ENCODE measurements at places on chromosomes 1 and 21. TPM values are rescaled to one million over a fixed set of nuclear protein-coding genes. Genes with fewer than 3 reads are reported as not detected.

GRCh38 chr1:157577420-157577819 is 20.5 kb downstream of the FCRL4 start:
- no peaks in the 10 kb centered on the region for H3K36me3 ChIP-seq
- no peaks in the 10 kb centered on the region for H3K4me1 ChIP-seq
- no peak for DNase-seq
- no peak overlapping the region for H3K4me3 ChIP-seq

DNA sequence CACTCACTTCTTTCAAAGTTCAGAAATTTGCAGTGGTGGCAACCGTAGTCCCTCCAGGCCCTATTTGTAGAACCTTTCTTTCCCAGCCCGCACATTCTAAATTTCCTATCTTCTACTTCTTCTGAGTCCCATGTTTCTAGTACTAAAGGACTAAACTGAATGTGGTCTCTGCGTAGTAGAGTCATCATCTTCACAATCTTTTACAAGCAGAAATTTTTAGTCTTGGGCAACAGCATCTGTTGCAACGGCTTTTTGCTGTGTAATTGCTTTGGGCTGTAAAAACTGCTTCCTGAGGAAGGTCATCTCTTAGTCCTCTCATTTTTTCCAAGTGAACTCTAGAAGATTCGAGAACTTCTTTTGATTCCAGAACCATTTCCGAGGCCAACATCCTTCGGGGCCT is 23.9 kb downstream of the VAV3 start:
- no peak overlapping the region for H3K27ac ChIP-seq
- H3K4me1 ChIP-seq, result peaks cover 28% of the 10 kb centered on the region
- no peak overlapping the region for H3K4me3 ChIP-seq
- no peaks in the 10 kb centered on the region for H3K36me3 ChIP-seq
- H3K27me3 ChIP-seq, result peaks cover 1% of the 10 kb centered on the region

GRCh38 chr1:48841461-48841860 is 64.8 kb upstream of the BEND5 start:
- H3K27me3 ChIP-seq, result peaks cover 4% of the 10 kb centered on the region
- H3K36me3 ChIP-seq, result no peaks in the 10 kb centered on the region
- H3K4me3 ChIP-seq, result no peak overlapping the region

- no peak overlapping the region for H3K4me3 ChIP-seq
- no peak for DNase-seq
- H3K27me3 ChIP-seq, result no peaks in the 10 kb centered on the region
- H3K4me1 ChIP-seq, result no peaks in the 10 kb centered on the region
Measured at GRCh38 chr1:29309075-29309474, 72.8 kb downstream of the PTPRU start.

DNA sequence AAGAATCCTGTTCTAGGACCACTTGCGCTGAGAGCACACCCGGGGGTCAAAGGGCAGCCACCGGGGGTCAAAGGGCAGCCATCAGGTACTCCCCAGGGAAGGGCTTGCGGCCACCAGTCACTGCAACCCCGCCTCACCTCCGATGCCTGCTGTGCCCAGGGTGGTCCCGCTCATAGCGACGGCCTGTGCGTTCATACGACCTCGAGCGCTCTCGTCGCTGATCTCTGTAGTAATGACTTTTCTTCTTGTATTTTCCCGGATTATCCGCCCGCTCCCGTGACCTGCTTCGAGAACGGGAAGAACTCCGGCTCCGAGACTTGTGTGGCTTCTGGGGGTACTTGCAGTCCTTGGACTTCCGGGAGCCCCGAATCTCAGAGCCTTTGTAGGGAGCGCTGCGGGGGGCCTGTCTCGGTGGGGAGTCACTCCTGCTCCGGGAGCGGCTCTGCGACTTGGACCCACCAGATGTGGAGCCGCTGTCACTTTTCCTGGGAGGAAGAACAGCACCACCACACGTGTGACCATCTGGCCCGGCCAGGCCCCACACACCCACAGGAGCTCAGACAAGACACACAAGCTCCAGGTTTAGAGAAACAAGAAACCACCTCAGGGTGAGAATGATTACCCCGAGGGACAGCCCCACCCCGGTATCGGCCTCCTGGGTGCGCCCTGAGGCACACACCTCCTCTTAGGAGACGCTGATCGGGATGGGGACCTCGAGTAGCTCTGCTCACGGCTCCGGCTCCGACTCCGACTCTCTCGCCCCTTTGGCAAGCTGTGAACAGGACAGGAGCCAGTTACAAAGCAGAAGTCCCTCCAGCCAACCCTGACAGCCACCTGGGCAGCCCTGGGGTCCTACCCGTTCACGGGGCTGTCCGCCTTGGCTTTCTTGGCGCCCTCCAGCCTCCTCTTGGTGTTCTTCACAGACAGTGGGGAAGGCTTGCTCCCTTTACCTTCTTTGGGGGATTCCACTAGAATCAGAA is 11.7 kb downstream of the CCNL2 start:
- DNase-seq, result no peak
- no peak overlapping the region for H3K4me3 ChIP-seq
- no peaks in the 10 kb centered on the region for H3K4me1 ChIP-seq

DNA sequence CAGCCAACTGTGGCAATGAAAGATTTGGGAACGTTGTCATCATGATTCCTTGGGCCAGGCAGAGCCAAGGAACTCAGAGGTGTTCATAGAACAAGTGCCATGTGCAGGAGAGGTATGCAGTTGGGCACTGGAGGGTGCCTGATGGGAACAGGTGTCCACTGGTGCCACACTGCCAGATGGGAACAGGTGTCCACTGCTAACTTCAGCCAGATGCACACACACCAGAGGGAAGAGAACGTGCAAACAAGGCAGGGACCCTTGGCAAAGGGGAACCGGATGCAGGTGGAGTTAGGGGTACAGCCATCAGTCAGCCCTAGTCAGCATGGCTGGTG is 13.5 kb downstream of the OLFML2B start:
- no peaks in the 10 kb centered on the region for H3K4me1 ChIP-seq
- H3K27me3 ChIP-seq, result no peaks in the 10 kb centered on the region
- no peak for DNase-seq
- H3K27ac ChIP-seq, result no peak overlapping the region
- no peaks in the 10 kb centered on the region for H3K36me3 ChIP-seq

- DNase-seq, result no peak
- no peak overlapping the region for H3K4me3 ChIP-seq
- no peak overlapping the region for H3K27ac ChIP-seq
Measured at GRCh38 chr1:29671446-29672356, 435.4 kb downstream of the PTPRU start.

DNA sequence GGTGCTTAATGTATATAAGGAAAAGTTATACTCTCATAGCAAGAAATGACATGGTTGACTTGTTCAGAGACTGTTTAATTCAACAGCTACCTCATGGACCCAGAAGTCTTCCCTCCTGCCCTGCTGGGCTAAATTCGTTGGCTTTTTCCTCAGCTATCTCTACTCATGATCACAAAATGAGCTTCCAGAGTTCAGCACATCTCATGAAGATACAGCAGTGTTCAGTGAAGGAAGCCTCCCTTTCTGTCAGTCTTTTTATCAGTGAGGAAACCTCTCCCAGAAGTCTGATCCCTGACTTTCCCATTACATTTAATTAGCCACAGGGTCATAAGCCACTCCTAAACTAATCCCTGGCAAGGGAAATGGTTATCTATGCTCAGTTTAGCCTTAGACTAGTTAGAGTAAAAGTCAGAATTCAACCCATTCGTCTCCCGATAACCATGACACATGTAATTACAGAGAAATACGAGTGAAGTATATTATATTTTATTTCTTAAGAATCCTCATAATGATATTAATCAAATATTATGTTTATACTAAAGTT is 97.5 kb downstream of the DENND1B start:
- DNase-seq, result no peak
- H3K4me3 ChIP-seq, result no peak overlapping the region
- no peak overlapping the region for H3K27ac ChIP-seq
- no peaks in the 10 kb centered on the region for H3K36me3 ChIP-seq

DNA sequence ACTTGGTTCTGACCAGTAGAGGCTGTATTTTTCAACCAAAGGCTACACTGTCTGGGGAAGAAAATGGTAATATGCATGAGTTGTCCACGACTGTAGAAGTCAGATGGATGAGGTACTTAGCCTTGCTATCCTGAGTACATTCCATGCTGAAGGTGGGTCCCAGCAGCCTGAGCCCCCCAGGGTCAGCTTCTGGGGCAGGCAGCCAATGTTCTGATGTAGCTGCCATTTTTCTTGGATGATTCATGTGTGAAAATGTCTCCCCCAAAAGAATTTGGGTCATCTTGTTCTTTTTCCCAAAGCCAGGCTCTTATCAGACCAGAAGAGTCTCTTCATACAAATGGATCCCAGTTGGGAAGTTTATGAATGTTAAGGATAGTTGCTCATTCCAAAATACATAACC is 172.2 kb upstream of the UBE2U start:
- H3K27ac ChIP-seq, result no peak overlapping the region
- H3K4me3 ChIP-seq, result no peak overlapping the region
- no peaks in the 10 kb centered on the region for H3K36me3 ChIP-seq
- peaks cover 12% of the 10 kb centered on the region for H3K27me3 ChIP-seq

DNA sequence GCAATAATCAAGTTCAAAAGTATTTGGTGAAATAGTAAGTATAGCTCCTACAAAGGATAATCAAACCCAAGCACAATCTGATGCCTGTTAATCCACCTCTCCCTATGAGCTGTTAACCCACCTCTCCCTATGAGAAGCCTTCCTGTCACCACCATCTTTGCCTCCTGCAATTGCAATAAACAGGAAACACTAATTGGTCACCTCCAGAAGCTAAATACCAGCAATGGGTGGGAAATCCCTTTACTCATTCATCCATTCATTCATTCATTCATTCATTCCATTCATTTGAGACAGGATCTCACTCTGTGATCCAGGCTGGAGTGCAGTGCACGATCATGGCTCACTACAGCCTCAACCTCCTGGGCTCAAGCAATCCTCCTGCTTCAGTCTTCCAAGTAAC is 132.8 kb downstream of the RERE start:
- no peak overlapping the region for H3K4me3 ChIP-seq
- no peak overlapping the region for H3K27ac ChIP-seq
- H3K4me1 ChIP-seq, result peaks cover 34% of the 10 kb centered on the region
- no peaks in the 10 kb centered on the region for H3K27me3 ChIP-seq

- H3K4me3 ChIP-seq, result no peak overlapping the region
- H3K27me3 ChIP-seq, result peaks cover 10% of the 10 kb centered on the region
- H3K27ac ChIP-seq, result no peak overlapping the region
- peak; percentile 78 for DNase-seq
- H3K4me1 ChIP-seq, result no peaks in the 10 kb centered on the region
Measured at GRCh38 chr1:209860293-209860881, 32.6 kb downstream of the UTP25 start.

DNA sequence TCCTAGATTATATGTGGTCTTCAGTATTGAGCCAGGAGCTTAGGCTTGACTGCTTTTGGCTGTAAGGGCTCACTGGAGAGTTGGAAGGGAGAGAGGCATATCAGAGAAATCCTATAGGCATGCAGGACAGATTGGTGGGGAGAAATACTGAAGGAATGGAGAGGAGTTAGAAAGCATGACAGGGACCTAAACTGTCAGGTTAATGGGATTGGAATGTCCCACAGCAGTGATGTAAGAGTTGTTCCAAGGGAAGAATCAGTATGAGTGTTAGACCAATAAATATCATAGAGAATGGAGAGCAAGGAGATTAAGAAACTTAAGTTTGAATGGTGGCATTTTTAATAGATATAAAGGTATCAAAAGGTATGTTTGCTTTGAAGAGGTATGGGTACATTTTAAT is 39.7 kb downstream of the SLC35A3 start:
- peaks cover 17% of the 10 kb centered on the region for H3K36me3 ChIP-seq
- no peaks in the 10 kb centered on the region for H3K4me1 ChIP-seq
- no peaks in the 10 kb centered on the region for H3K27me3 ChIP-seq

DNA sequence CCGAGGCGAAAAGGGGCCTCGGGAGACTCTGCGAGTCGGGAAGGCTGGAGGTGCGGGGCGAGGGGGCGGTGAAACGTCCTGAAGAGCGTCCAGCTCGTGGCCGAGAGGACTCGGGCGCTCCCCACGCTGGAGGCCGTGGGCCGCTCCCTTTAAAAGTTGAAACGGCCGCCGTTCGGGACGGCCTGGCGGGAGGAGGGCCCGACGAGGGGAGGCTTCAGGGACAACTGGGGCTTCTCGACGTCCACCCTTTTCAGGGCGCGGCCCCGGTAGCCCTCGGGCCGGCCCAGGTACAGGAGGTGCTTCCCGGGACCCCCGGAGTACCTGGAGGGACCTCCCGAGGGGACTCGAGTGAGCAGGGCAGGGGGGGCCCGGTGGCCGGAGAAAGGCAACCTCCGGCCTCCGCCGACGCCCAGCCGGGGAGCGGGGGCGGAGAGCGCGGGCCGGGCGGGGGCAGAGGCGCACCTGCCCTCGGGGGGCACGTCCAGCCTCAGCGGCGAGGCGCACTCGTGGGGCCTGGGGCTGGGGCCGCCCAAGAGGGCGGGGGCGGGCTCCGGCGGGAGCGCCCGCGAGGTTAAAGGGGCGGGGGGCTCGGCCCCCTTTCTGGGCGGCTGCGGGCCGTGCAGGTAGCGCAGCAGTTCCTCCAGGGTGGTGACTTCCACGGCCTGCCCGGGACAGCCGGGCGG is 14.0 kb downstream of the SEMA6C start:
- H3K27ac ChIP-seq, result no peak overlapping the region
- peaks cover 4% of the 10 kb centered on the region for H3K27me3 ChIP-seq

- H3K27me3 ChIP-seq, result no peaks in the 10 kb centered on the region
- peak overlapping the region; percentile 90 for H3K4me3 ChIP-seq
- peaks cover 52% of the 10 kb centered on the region for H3K4me1 ChIP-seq
- peak overlapping the region; percentile 97 for H3K27ac ChIP-seq
- H3K36me3 ChIP-seq, result peaks cover 22% of the 10 kb centered on the region
Measured at GRCh38 chr1:203627851-203628200, 1.2 kb downstream of the ATP2B4 start.

DNA sequence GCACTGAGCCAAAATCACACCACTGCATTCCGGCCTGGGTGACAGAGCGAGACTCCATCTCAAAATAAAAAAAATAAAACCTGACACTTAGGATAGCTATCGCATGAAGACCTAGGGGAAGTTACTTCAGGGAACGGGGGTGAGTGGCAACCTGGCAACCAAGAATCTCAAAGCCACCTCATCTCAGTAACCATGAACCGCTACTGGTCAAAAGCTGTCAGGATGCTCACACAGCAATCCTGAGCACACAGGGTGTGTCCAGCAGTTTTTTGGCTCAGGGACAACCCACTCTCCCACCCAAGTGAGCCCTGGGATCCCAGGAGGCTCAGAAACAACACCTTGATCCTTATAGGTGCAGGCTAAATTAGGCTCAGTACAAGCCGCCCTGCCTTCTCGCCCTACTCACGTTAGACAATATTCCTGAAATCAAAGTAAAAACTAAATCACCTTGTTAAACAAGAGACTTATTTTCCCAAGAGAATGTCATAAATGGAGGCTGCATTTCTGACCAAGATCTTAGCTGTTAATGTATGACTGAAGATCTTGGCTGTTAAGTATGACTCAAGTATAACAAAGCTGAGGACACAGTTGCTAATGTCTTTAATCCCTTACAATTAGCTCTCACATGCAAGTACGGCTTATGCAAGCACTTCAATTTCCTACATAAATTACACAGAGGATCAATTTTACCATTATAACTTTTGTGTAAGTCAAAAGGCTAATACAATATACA is 48.3 kb upstream of the NADK start:
- peaks cover 58% of the 10 kb centered on the region for H3K4me1 ChIP-seq
- no peak for DNase-seq
- H3K4me3 ChIP-seq, result no peak overlapping the region
- peak overlapping the region; percentile 51 for H3K27ac ChIP-seq

GRCh38 chr21:46060596-46061061 is 37.3 kb upstream of the COL6A2 start:
- H3K4me1 ChIP-seq, result peaks cover 15% of the 10 kb centered on the region
- no peak overlapping the region for H3K4me3 ChIP-seq
- peaks cover 55% of the 10 kb centered on the region for H3K27me3 ChIP-seq
- no peaks in the 10 kb centered on the region for H3K36me3 ChIP-seq

- H3K27ac ChIP-seq, result no peak overlapping the region
- H3K4me3 ChIP-seq, result no peak overlapping the region
- peaks cover 7% of the 10 kb centered on the region for H3K27me3 ChIP-seq
- H3K36me3 ChIP-seq, result no peaks in the 10 kb centered on the region
Measured at GRCh38 chr1:110184446-110184845, 25.7 kb upstream of the KCNC4 start.

The CLCNKB gene
- not detected for total RNA-seq

The PLD5 gene
- not detected for total RNA-seq

The ASAP3 gene
- total RNA-seq, result 0.50 TPM

The AZIN2 gene
- total RNA-seq, result 2.5 TPM

The UQCRHL gene
- 2.0 TPM for total RNA-seq

All from activated CD4-positive, alpha-beta memory T cell treated with anti-CD3 and anti-CD28 coated beads for 36 hours (primary cell).